Kidney epithelial cell (primary cell): ENCODE measurements at places on chromosomes 12 and 14. TPM values are rescaled to one million over a fixed set of nuclear protein-coding genes. Genes with fewer than 3 reads are reported as not detected.

GRCh38 chr14:73237219-73237785 is at the start of gene PAPLN:
Gene PAPLN (plus strand): TSS chr14:73237506. CDS start chr14:73239779, 2,273 bp downstream.
- no peak for DNase-seq

DNA sequence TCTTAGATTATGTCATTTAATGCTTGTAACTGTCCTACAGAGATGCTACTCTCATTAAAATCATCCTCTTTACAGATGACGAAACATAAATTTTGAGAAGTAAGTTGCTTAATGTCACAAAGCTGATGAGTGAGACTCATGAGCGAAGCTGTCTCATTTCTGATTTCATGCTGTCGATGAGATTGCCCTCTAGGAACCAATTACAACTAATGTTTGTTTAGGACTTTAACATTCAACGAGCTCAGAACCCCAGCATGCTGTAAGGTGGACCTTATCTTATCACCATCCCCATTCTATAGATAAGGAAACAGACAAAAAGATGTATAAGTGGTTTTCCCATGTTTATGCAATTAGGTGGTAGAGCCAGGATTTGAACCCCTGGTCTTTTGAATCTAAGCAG is 23.1 kb downstream of the BHLHE41 start:
- DNase-seq, result no peak

GRCh38 chr12:104767261-104767660 is 190.8 kb downstream of the SLC41A2 start:
- DNase-seq, result no peak

DNA sequence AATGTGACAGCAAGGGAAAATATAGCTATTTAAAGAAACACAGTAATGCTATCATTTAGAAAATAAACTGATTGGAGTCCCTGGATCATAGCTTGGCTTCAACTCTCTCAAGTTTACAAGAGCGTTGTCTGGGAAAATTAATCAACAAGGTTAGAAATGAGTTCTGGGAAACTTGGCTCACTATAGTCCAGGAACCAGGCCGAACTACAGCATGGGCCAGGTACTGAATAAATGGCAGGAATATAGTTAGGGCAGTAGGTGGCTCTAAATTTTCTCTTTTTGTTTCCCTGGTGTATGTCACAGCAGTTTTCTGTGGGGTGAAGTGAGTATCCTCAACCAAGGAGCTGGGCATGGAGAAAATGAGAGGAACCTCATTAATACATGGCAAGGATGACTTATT is 72.4 kb downstream of the PLBD1 start:
- DNase-seq, result no peak

GRCh38 chr12:128178565-128178964 is 88.4 kb upstream of the TMEM132C start:
- DNase-seq, result no peak

DNA sequence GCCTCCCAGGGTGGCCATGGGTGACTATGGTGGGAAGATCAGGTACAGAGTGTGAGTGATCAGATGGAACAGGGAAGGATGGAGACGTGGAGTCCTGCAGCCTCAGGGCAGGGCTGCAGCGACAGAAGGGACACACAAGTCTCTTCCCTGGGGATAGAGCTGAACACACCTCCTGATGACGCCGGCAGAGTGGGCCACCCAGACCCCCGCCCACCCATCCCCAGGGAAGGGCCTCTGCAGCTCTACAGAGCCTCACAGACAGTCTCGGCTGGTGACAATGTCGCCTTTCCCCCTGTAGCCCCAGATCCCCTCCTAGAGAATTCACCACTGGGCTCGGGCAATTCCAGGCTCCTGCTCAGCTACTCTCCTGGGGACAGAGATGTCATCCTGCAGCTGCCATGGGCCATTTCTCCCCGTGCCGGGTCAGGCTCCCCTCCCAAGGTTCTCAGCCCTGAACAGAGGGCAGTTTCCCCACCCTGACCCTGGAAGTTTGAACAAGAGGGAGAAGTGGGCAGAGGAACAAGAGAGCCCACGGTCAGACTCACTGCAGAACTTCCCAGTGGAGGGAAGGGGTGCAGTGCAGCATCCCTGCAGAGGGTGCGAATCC is 115.7 kb downstream of the NCOR2 start:
- DNase-seq, result no peak

- DNase-seq, result no peak
These were observed 419.9 kb downstream of the LRIG3 start for GRCh38 chr12:58500399-58500798.

DNA sequence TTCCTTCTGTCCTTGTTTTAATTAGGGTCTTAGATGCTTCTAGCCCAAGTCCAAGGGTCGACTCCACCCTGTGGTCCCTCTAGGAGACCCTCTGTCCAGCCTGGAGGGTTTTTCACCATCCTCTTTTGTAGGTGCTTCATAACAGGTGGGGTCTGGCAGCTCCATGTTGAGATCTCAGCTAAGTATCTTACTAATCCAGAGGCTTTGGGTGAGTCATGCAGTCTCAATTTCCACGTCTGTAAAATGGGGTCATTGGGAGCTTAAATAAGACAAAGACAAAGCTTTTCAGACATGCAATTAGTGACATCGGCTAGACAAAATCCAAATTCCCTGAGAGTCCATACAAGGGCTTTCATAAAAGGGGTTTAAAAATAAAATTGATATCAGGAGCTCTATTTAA is 3.2 kb downstream of the HSPB8 start:
- no peak for DNase-seq

DNA sequence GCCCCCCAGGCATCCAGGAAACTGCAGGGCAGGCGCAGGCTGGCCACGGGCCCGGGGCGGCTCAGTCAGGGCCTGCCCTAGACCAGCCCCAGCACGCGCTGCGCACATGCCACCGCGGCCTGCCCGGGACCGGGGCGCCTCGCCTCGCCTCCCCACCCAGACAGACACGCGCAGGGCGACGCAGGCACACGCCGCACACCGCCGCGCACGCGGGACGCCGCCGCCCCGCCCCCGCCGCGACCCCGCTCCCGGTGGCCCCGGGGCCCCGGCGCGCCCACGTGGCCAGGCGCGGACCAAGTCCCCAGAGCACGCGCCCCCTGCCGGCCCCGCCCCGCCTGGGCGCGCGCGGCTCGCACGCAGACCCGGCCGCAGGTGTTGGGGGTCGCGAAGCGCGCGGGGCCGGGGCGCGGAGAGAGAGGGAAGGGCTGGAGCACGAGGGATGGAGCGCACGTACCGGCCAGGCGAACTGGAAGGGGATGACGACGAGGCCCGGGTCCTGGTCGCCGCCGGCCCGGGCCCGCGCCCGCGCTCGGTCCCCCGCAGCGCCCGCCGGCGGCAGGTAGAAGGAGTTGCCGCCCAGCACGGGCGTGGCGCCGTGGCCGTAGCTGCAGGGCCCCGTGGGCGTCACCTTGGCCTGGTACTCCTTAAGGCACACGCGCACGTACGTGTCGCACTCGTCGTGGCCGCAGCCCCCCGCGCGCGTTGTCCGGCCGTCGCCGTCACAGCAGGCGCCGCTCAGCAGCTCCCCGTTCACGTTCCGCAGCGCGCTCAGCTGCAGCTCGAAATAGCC is 1.1 kb downstream of the JAG2 start:
- DNase-seq, result no peak

DNA sequence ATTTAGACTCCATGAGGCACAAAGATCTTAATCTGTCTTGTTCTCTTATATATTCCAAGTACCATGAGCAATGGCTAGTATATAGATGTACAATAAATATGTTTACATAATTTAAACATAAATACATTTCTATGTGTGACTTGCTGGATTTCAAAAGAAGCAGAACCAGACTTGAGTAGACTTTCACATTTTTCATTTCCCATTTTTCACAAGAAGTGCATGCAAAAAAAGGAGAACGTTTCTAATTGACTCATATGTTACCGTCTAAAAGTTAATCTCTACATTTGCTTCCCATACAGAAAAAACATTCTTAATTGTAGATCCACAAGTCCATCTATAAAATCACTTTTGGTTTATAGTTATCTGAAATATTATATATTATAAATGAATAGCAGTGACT is 256.5 kb upstream of the USP15 start:
- DNase-seq, result no peak

- DNase-seq, result no peak
These were observed 154.5 kb downstream of the SLC8A3 start for GRCh38 chr14:70034257-70034656.

DNA sequence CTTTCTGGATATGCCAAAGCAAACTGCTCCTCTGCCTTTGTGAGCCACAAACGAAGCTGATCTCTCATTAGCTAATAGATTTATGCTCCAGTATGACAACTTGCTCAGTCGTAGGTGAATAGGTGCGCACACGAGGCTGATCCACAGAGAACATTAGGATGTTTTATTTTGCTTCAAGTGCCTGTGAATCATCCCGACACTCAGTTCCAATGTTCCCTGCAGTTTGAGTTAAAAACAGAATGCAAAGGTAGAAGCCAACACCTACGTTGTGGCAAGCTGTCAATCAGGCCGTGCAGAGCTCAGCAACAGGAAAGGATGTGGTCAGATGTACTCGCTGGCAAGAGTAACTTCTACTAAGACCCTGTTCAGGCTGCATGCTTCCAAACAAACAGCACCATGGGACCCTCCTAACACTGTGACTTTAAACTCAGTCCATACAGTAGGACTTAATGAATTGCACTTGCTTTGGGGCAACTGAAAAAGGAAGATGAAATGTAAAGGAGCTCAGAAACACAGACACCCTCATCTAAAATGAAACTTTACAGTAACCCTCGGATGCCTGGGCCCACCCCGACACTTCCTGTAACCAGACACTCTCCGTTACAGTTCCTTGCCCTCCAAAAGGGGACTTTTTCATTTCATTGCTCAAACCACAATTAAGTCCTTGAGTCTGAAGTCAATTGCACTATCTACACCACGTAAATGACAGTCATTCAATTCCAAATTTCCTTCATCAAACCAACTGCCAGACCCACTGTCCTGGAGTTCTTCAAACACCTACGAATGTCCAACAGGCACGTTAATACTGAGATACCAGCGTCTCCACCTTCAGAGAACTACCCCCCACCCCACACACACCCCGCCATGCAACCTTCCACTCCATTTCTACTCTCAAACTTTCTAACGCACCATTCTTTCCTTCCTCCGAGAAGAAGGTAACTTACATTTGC is 1.6 kb downstream of the CCDC88C start:
- DNase-seq, result peak; percentile 41

- no peak for DNase-seq
These were observed 160.6 kb downstream of the MYRFL start for GRCh38 chr12:69985656-69986055.

GRCh38 chr12:27969624-27970400 is 2.7 kb downstream of the PTHLH start:
- no peak for DNase-seq

DNA sequence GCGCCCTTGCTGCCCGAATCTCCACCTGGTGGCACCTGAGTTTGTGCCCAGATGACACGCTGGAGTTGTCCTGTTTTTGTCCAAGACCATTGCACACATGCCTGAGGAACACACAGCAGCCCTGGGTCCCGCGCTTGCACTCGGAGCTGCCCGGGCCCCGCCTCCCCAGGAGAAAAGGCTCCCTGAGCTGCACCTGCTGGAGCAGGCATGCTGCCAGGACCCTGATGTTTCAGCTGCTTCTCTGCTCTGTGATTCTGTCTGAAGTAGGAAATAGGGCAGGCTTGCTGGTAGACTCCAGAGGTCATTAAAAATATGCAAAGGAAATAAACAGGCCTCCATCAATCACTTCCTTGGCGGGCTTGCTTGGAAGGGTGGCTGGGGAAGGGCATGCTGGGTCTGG is 271.6 kb downstream of the CACNA1C start:
- no peak for DNase-seq

- DNase-seq, result no peak
These were observed 523.4 kb upstream of the TBX3 start for GRCh38 chr12:115207216-115207915.

- DNase-seq, result no peak
These were observed 10.6 kb downstream of the ITGB7 start for GRCh38 chr12:53196486-53196885.

DNA sequence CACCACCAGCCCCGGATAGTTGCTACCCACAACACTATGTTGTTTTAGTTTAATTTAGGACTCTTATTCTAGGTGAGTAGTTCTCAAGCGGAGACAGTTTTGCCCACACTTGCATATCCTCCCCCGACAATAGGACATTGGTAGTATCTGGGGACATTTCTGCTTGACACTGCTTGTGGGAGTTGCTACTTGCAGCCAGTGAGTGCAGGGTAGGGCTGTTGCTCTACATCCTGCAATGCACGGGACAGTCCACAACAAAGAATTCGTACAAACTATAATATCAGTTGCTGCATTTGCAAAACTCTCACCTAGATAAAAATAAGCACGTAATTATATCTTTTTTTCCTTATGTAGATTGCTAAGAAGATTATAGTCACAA is 111.8 kb upstream of the DNM1L start:
- no peak for DNase-seq

DNA sequence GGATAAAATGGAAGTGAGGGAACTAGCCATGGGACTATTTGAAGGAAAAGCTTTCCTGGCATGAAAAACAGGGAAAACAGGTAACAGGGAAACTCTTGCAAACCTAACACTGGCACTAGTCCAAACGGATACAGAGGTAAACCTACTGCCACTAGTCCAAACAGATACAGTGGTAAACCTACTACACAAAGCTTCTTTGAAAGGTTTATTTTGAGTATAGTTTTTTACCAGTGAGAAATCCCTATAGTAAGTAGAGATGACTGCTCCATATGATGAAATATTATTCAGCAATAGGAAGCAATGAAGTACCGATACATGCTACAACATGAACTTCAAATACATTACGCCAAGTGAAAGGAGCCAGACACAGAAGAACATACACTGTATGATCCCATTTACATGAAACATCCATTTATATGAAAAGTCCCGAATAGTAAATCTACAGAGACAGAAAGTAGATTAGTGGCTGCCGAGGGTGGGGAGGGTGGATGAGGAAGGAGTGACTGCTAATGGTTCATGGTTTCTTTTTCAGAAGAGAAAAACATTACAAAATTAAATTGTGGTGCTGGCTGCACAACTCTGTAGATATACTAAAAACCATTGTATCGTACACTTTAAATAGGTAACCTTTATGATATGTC is 25.5 kb downstream of the SPTLC2 start:
- no peak for DNase-seq

- no peak for DNase-seq
These were observed 54.4 kb upstream of the PRMT8 start for GRCh38 chr12:3436461-3437065.

GRCh38 chr14:49961270-49962222 is 68.7 kb downstream of the ARF6 start:
- DNase-seq, result no peak

- DNase-seq, result no peak
These were observed 486.2 kb downstream of the RAD51B start for GRCh38 chr14:68305738-68306137.

The KRT80 gene
- total RNA-seq, result 18.5 and 19.4 TPM in 2 replicates

The RNASE1 gene
- not detected in 2 replicates for total RNA-seq

The TSFM gene
- total RNA-seq, result 21.5 and 31.5 TPM in 2 replicates

The MYF5 gene
- total RNA-seq, result not detected in 2 replicates

The TIMM9 gene
- 72.7 and 113 TPM in 2 replicates for total RNA-seq

The FLVCR2 gene
- total RNA-seq, result 0.75 and 1.0 TPM in 2 replicates

The ITPR2 gene
- 16.3 and 19.9 TPM in 2 replicates for total RNA-seq

The CLEC9A gene
- total RNA-seq, result not detected in 2 replicates

The TRHDE gene
- 5.6 and 5.8 TPM in 2 replicates for total RNA-seq

The OTX2 gene
- total RNA-seq, result not detected in 2 replicates

The FOXA1 gene
- 7.4 and 8.2 TPM in 2 replicates for total RNA-seq

The GZMH gene
- not detected in 2 replicates for total RNA-seq

The AQP2 gene
- not detected in 2 replicates for total RNA-seq
